Neural crest cell (in vitro differentiated cells): ENCODE measurements at places on chromosomes 11 and 22. TPM values are rescaled to one million over a fixed set of nuclear protein-coding genes. Genes with fewer than 3 reads are reported as not detected.

- H3K4me3 ChIP-seq, result no peak overlapping the region
- no peak overlapping the region for H3K27ac ChIP-seq
- no peaks in the 10 kb centered on the region for H3K27me3 ChIP-seq
- no peaks in the 10 kb centered on the region for H3K36me3 ChIP-seq
- no peaks in the 10 kb centered on the region for H3K4me1 ChIP-seq
Measured at GRCh38 chr22:30114361-30114760, 34.1 kb downstream of the HORMAD2 start.

IGHMBP2 gene
- total RNA-seq, result 28.1 and 30.1 TPM in 2 replicates

GRCh38 chr11:120735035-120735434 lies 223.5 kb downstream of the GRIK4 start:
- H3K4me3 ChIP-seq, result no peak overlapping the region
- peaks cover 3% of the 10 kb centered on the region for H3K36me3 ChIP-seq
- H3K27me3 ChIP-seq, result peaks cover 16% of the 10 kb centered on the region
- no peak overlapping the region for H3K27ac ChIP-seq

GRCh38 chr22:30763815-30764673 lies 69.4 kb downstream of the OSBP2 start:
- peaks cover 10% of the 10 kb centered on the region for H3K4me1 ChIP-seq
- H3K27ac ChIP-seq, result no peak overlapping the region
- H3K27me3 ChIP-seq, result no peaks in the 10 kb centered on the region
- no peaks in the 10 kb centered on the region for H3K36me3 ChIP-seq
- no peak overlapping the region for H3K4me3 ChIP-seq

DNA sequence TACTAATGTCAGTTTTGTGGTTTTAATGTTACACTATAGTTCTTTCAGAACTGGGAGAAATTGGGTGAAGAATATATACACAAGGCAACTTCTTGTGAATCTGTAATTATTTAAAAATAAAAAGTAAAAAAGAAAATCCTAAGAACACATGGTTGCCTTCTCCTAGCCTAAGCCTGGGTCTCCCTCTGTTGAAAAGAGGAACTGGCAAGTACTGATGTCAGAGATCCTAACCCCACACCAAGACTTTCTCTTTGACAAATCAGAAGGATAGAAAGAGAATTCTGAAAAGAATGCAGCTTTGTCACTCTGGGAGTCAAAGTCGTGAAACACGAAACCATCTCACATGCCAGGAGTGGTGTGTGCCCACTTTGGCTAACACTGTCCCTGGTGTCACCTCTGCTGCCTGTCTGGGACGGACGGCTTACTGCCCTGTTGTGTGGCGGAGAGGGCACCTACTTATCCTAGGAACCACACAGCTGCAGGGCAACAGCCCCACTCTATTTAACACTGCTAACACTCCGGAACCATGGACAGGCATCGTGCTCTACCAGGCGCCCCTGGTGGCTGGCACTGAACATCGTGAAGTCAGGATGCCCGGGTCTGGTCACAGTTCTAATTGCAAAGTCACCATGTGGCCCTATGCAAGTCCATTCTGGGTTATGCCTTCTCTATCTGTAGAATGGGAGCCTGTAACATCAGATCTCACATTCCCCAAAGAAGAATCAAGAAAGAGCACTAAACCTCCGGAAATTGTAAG lies 108.7 kb upstream of the CD82 start:
- no peaks in the 10 kb centered on the region for H3K4me1 ChIP-seq
- no peak overlapping the region for H3K27ac ChIP-seq
- H3K27me3 ChIP-seq, result no peaks in the 10 kb centered on the region
- H3K4me3 ChIP-seq, result no peak overlapping the region
